ENCODE measurements at places on chromosomes 1 and 21. TPM values are rescaled to one million over a fixed set of nuclear protein-coding genes. Genes with fewer than 3 reads are reported as not detected.

NFASC gene
- total RNA-seq: 61.9 TPM

MIXL1 gene
- not detected for total RNA-seq

SEC16B gene
- 4.0 TPM for total RNA-seq

SELENBP1 gene
- 51.8 TPM for total RNA-seq

OPTC gene
- total RNA-seq: not detected

BTBD8 gene
- 5.3 TPM for total RNA-seq

TMEM79 gene
- 0.61 TPM for total RNA-seq

TAS1R3 gene
- 0.32 TPM for total RNA-seq
